Spleen (tissue), 13 donors: ENCODE measurements at places on chromosomes 16 and 17.
A peak's percentile ranks its signal among the peaks of the same experiment; 100 is the strongest.

GRCh38 chr17:78589885-78590284 is 12.7 kb upstream of the DNAH17 start:
- peak; percentile 63 for DNase-seq

DNA sequence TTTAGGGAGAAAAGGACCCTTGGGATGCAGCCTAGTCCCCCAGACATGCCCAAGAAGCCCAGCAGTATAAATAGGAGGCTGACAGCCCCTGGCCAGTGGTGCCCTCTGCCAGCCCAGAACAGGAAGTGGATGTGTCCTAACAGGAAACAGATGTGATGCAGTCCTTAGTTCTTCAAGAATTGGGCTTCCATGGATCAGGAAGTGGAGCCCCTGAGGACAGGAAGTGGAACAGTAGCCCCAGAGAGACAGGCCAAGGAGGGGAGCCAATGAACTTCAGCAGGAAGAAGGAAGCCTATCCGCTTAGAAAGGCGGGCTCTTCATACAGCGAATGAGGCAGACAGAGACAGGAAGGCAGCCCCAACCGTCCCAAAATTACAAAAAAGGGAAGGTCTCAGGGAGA is 7.2 kb downstream of the CTF1 start:
- DNase-seq, result no peak

- DNase-seq, result no peak
Observed at GRCh38 chr17:77027271-77027889, 113.4 kb upstream of the SEC14L1 start.

DNA sequence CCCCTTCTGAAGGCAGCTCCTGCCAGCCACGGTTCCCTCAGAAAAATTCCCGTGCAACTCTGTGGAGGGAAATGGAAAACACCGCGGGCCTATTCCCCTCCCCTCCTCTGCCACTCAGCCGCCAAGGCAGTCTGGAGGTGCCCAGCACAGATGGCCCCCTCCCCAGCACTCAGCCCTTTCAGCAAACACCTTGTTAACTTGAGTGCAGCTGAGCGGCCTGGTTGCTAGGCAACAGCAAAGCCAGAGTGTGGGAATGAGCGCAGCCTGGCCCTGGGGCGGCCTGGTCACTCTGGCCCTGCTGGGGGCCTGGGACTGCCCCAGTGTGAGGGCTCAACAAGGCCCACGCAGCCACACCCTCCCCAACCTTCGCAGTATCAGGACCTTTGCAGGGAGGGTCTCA is 32.8 kb downstream of the CACNA1G start:
- DNase-seq, result no peak

DNA sequence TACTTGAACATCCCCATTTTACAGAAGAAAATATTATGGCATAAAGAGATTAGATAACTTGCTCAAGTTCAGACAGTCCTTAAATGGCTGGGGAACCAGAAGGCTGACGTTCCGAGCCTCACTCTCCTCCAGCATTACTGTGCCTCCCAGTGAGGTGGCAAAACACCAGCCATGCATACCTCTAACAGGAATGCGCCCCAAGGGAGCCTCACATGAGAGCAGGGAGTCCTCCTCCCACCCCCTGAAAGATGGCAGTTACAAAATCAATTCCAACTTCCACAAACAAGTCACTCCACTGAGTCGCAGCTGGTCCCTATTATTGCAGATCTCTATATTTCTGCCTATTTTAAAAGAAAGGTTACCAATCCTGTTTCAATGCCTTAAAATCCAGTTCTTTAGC is 55.5 kb downstream of the ANKFY1 start:
- no peak for DNase-seq

GRCh38 chr17:9259419-9259818 is 238.1 kb downstream of the NTN1 start:
- DNase-seq, result no peak

- no peak for DNase-seq
Observed at GRCh38 chr17:1323336-1323735, 43.9 kb downstream of the TRARG1 start.

DNA sequence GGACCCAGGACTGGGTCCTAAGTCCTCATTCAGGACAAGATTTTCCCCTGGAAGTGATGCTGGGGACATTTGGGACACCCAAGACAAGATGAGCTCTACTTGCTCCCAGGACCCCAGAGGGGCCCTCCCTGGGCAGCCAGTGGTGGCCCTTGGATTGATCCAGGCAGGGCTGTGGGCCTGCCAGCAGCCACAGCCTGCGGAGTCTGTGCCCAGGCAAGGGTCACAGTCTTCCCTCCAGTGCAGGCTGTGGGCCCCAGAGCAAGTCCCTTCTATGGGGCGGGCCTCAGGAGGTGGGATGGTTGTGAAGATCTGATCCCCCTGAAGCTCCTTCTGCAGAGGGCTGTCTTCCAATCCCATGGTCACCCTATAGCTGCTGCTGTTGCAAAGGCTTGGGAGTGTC is 12.6 kb downstream of the CA7 start:
- DNase-seq, result peak; percentile 49

- DNase-seq, result no peak
Observed at GRCh38 chr16:87344931-87345631, 27.9 kb upstream of the C16orf95 start.

- DNase-seq, result peak; percentile 50
Observed at GRCh38 chr17:78650093-78650715, 73.0 kb upstream of the DNAH17 start.

GRCh38 chr16:84485255-84486010 is 19.0 kb downstream of the MEAK7 start:
- DNase-seq, result peak; percentile 7

DNA sequence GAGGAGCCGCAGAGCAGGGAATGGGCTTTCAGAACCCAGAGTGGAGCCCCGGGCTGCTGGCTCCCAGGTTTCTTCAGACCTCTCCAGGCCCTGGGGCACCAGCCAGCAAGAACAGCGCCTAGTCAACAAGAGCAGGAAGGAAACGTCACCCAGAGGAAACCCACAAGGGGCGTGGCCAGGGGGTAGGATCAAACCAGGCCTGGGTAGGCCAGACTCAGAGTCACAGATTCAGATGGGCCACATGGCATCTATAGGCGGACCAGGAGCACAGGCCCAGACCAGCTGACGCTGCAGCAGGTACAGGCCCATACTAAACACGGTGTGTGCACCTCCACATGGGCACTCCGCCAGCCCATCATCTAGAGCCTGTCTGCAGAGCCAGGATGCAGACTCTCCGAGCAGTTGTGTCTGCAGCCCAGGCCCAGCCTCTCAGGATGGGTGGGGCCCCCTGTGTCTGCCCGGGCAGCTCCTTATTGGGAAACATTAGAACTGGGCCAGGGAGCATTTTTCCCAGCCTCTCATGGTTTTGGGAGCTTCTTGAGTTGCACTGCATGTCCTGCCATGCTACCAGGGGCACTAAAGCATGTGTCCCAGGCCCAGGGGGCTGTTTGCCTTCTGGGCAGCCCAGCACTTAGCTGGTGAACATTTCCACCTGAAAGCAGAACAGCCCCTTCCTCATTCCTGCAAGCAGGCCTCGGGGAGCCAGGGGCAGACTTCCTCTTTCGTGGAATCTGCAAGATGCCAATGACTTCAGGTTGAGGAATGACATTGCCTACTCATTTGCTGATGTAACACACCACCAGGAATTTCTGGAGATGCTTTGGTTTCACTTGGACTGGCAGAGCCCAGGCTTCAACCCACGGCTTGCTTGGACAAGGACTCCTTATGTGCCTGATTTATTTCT is at the start of gene NLRP1:
Gene NLRP1 (minus strand): TSS at position 127 of the 904 bp plus-strand sequence. CDS start 552 bp downstream, outside the sequence.
- peak; percentile 98 for DNase-seq

- no peak for DNase-seq
Observed at GRCh38 chr16:15545544-15545943, 97.4 kb downstream of the MARF1 start.

GRCh38 chr17:51672065-51672464 is 411.7 kb downstream of the UTP18 start:
- no peak for DNase-seq

DNA sequence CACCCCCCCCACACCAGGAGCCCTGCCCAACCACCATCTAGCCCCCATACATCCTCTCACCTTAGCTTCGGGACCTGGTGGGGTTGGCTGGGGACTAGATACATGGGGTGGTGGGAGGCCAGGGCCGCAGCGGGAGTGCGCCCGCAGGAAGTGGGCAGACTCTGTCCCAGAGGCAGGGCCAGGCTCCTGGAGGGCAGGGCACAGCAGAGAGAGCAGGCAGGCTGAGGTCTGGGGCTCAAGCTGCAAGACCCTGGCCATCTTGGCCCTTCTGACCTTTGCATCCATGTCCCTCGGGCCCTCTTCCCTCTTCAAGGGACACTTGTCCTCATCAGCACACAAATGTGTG is 2.7 kb downstream of the ENKD1 start:
- no peak for DNase-seq

- DNase-seq, result no peak
Observed at GRCh38 chr16:88713568-88714419, 7.5 kb downstream of the CTU2 start.

- DNase-seq, result no peak
Observed at GRCh38 chr16:68768175-68768574, 31.1 kb downstream of the CDH1 start.

GRCh38 chr17:82299452-82299851 is 18.0 kb downstream of the CD7 start:
- DNase-seq, result no peak
